ENCODE measurements at places on chromosomes 13 and 19.

GRCh38 chr13:68727165-68727564 lies 1380.5 kb upstream of the ATXN8OS start:
- no peak for DNase-seq

DNA sequence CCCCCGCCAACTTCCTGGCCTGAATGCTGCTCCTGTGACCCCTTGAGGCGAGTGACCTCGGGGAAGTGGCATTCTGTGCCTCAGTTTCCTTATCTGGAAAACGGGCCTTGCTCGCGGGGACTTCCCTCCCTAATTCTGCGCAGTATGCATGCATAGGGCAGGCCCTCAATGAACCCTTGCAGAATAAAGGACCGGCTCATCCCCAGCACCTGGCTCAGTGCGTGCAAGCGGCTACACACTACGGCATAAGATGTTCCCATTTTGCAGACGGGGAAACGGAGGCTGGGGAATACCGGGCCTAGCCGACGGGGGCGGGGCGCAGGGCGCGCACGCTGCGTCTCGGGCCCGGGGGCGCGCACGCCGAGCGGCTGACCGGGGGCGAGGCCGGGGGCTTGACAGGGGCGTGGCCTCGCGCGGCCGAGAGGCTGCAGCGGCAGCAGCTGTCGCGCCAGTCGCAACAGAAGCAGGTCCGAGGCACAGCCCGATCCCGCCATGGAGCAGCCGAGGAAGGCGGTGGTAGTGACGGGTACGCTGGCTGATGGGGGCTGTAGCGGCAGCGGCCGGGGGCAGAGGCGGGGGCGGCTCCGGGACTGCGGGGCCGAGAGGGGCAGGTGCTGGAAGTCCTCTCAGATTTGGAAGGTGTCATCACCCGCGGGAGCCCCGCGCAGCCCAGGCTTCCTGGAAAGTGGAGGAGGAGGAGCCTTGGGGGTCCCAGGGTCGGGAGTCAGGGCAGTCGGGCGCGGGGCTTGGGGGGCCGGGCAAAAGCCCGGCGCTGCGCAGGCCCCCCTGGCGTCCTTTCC lies at the start of gene PGPEP1:
Gene PGPEP1, plus strand, starts transcription at position 409 of the 800 bp plus-strand sequence. Its CDS starts 84 bp downstream, at position 493.
- peak; percentile 34 for DNase-seq

GRCh38 chr19:44876930-44877535 lies 14.0 kb upstream of the TOMM40 start:
- DNase-seq, result peak; percentile 9

- DNase-seq, result no peak
These were observed 70.0 kb upstream of the GTF3A start for GRCh38 chr13:27354379-27354778.

Data from central memory CD4-positive, alpha-beta T cell (primary cell).